Neural crest cell (in vitro differentiated cells): ENCODE measurements at places on chromosomes 3 and 15. TPM values are rescaled to one million over a fixed set of nuclear protein-coding genes. Genes with fewer than 3 reads are reported as not detected.

- DNase-seq, result no peak
Measured at GRCh38 chr15:74869726-74870407, 3.3 kb downstream of the SCAMP2 start.

DNA sequence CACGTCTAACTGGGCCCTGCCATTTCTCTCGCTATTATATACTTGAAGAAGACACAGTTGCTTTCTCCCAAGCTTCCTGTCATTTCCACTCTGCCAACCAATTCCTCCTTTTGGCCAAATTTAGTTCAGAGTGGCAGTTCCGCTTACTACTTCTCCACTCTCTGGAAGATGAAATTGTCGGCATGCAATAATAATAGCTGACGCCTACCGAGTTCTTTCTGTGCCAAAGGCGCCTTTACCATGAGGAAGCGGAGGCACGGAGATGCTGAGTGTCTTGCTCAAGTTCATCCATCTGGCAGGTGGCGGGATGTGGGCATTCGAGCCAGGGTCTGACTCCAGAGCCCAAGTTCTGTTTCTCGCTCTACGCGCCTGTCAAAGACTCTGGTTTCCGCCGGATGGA is 14.6 kb upstream of the NRROS start:
- DNase-seq, result no peak

DNA sequence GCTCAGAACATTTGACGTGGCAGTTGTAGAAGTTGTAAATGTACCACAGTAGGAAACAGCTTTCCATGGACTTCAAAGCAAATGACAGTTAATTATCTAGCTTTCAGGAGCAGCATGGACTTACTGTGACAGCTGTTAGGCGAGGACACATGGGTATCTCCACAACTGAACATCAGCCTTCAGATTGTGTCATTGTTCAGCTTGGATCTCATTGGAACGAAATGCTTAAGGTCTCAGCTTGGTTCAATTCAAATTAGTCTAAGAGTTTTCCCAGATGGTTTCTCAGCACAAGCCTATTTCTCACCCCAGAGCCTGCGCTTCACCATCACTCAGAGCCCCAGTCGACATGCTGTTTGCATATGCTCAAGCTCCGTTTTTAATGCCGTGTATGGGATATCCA is 21.1 kb upstream of the GYG1 start:
- DNase-seq, result no peak

The TM4SF4 gene
- not detected in 2 replicates for total RNA-seq

The AGBL1 gene
- total RNA-seq, result 0.05 and 0.07 TPM in 2 replicates

- DNase-seq, result no peak
Measured at GRCh38 chr15:93520206-93520605, 431.2 kb upstream of the RGMA start.

DNA sequence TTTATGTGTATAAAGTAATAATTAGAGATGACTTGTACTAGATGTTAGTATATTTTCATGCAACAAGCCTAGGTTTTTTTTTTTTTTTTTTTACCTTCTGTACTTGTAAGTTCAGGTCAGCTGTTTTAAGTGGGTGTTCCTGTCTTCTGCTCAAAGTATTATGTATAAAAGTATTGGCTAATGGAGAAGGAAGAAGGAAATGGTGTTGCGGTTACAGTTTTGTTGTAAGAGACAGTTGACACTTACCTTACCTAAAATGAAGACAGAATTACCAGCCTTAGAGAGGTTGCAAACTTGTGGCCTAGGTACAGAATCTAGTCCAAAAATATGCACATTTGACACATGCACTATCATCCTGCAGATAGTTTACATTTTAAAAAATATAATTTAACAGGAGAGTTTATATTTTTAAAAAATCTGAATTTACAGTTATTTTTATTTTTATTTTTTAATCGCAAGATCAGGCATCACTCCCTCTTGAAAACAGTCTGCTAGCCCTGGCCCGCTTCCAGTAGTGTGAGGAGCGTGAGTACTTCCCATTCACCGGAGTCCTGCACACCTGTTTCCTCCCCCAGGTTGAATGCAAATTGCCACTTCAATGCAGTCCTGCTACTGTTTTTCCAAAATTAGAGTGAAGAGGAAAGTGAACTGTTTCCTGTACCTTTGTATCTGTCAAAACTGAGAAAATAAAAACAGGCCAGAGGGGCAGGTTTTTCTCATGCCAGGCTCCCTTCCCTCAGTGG is 224.3 kb upstream of the SOX2 start:
- DNase-seq, result no peak

The FBXO40 gene
- total RNA-seq, result not detected in 2 replicates

DNA sequence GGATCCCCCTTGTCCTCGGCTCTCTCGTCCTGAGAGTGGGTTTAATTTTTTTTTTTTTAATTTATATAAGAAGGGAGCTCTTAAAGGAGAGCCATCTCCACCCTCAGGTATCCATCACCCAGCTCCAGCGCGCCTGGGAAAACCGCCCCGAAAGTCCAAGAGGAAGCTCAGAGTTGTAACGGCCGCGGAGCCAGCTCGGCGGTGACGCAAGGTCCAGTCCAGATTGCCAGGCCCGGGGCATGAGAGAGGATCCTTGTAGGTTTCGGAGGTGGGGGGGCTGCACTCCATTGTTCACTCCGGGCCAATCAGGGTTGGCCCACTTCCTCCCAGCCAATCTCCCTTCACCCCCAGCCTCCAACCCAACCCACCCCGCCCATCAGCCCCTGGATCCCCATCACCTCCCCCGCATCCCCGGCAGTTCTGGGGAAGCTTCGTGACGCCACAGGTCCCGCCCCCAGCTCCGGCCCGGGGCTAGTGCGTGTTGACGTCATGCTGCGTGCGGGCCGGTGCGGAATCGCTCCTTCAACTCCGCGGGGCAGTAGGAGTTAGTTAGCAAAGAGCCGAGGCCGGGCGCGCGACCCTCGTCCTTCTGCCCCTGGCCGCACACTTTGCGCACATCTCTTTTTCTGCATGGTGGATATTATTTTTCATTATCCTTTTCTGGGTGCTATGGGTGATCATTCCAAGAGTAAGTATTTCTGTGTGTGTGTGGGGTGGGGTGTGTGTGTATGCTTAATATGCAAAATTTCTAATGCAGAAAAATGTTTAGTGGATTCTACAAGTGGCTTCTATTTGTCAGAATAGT is at the start of gene ISL2:
Gene ISL2, plus strand, starts transcription at position 520 of the 805 bp plus-strand sequence. Its CDS starts 111 bp downstream, at position 631.
- peak; percentile 57 for DNase-seq

The MAGI1 gene
- total RNA-seq, result 47.7 and 49.8 TPM in 2 replicates

- no peak for DNase-seq
Measured at GRCh38 chr15:41772720-41773331, 1.5 kb upstream of the MAPKBP1 start.

The PLCH1 gene
- 21.4 and 22.4 TPM in 2 replicates for total RNA-seq
